Smooth muscle cell of trachea (primary cell): ENCODE measurements at places on chromosomes 2 and 18. TPM values are rescaled to one million over a fixed set of nuclear protein-coding genes. Genes with fewer than 3 reads are reported as not detected.

TMEM18 gene
- total RNA-seq = 8.9 and 32.7 TPM in 2 replicates

ASXL3 gene
- 0.66 and 3.2 TPM in 2 replicates for total RNA-seq

RIF1 gene
- total RNA-seq = 27.3 and 41.0 TPM in 2 replicates

RBM45 gene
- 24.5 and 29.4 TPM in 2 replicates for total RNA-seq

SCN9A gene
- total RNA-seq = 20.5 and 40.9 TPM in 2 replicates

GPR35 gene
- 0.99 TPM in 1 of 2 replicates, not detected in the other for total RNA-seq

CLK1 gene
- total RNA-seq = 62.4 and 75.3 TPM in 2 replicates

RAB10 gene
- total RNA-seq = 164 and 190 TPM in 2 replicates

ACMSD gene
- not detected in 2 replicates for total RNA-seq

ABCG8 gene
- not detected in 2 replicates for total RNA-seq

CTLA4 gene
- total RNA-seq = not detected in 2 replicates

FZD7 gene
- total RNA-seq = 17.0 and 82.4 TPM in 2 replicates
